ENCODE measurements at places on chromosomes 16 and 17.

GRCh38 chr16:89149386-89149785 is 22.2 kb upstream of the CDH15 start:
- no peak for DNase-seq

DNA sequence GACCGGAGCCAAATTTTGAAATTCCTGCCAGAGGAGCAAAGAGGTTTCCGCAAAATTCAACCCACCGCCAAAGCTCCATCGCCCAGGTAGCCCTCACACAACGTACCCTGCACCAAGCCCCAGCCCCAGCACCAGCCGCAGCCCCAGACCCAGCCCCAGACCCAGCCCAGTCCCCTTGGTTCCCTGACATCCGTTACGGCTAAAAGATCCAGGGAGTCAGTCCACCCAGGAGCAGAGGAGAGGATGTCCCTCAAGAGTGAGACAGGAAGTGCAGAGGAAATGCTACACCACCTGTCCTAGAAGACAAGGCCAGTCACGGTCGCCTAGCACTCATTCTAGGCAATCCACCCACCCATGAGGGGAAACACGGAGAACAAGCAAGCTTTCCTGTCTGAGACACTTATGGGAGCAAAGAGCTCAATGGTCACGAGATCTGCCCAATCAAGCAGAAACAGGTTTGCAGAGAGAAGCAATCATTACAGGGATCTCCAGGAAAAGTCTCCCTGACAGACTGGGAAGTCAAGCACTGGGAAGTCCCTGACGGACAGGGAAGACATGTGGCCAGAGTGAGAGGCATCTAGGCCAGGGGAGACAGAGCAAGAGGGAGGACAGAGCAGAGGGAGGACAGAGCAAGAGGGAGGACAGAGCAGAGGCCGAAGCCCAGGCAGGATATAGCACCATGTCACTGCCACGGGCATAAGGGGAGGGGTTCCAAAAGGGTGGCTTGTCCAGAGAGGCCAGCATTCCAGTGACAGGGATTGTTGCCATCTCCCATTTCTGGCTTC is 15.0 kb upstream of the KCNJ18 start:
- DNase-seq, result no peak

DNA sequence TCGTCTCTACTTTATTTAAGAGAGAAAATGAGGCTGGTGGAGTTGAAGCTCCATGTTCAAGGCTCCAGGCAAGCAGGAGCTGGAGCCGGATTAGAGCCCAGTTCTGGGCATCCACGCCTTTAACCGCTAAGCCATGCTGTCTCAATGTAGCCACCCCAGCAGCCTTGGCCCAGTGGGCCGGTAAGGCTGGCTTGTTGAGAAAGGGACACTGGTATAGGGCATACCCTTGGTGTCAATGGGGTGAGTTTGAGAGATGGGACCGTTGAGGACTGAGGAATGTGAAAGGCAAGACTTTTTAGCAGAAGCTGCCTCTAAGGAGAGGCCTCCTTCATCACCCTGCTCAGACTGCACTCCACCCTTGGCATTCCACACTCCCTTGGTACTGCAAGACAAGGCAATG is 147.4 kb downstream of the CYLD start:
- no peak for DNase-seq

DNA sequence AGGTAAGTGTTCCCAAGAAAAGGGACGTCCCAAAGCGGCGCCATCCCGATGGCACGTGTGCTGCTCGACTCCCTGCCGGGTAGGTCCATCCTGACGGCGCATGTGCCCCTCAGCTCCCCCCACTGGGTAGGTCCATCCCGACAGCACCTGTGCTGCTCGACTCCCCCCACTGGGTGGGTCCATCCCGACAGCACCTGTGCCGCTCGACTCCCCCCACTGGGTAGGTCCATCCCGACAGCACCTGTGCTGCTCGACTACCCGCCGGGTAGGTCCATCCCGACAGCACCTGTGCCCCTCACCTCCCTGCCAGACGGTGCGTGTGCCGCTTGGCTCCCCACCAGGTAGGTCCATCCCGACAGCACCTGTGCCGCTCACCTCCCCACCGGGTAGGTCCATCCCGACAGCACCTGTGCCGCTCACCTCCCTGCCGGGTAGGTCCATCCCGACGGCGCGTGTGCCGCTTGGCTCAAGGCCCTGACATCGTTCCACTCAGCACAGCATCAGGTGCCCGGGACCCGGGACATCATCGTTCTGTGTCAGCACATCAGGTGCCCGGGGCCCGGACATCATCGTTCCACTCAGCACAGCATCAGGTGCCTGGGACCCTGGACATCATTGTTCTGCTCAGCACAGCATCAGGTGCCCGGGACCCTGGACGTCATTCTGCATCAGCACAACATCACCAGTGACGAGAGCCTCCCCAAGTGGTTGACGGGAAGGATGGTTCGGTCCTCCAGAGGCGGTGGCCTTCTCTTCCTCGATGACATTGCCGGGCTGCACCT is 5.7 kb upstream of the FN3K start:
- DNase-seq, result no peak

DNA sequence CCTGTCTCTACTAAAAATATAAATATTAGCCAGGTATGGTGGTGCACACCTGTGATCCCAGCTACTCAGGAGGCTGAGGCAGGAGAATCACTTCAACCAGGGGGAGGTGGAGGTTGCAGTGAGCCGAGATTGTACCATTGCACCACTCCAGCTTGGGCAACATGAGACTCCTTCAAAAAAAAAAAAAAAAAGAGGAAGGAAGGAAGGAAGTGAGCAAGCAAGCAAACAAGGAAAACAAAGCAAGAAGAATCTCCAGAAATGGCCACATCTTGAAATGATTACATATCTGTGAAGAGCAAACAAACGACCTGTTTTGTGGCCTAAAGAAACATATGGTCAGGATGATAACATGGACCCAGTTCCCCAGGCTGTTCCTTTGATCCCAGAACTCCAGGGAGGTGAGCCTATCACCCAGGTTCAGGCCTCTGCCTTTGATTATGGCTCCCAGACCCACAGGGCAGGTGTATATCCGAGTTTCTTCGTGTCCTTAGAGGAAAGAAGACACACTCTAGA is 8.9 kb downstream of the ACOX1 start:
- peak; percentile 47 for DNase-seq

- no peak for DNase-seq
Measured at GRCh38 chr16:11233727-11234376, 22.2 kb downstream of the SOCS1 start.

GRCh38 chr17:62968445-62968923 is 2.4 kb downstream of the TANC2 start:
- DNase-seq, result peak; percentile 89
